Stimulated activated CD8-positive, alpha-beta memory T cell treated with anti-CD3 and anti-CD28 coated beads, Interleukin-4, amount 100 ng/mL, for 1 hour (primary cell): ENCODE measurements at places on chromosomes 16 and 17.

- DNase-seq, result no peak
These were observed 53.2 kb upstream of the TNRC6C start for GRCh38 chr17:77905266-77905665.

GRCh38 chr17:59752446-59752845, 45.0 kb downstream of the VMP1 start:
- DNase-seq, result no peak

GRCh38 chr16:55569025-55569424, 2.5 kb downstream of the CAPNS2 start:
- DNase-seq, result no peak

GRCh38 chr17:76132574-76133338, 8.3 kb downstream of the FOXJ1 start:
- no peak for DNase-seq
